Urinary bladder (tissue), 4 donors: ENCODE measurements at places on chromosomes 6 and 20.

GRCh38 chr6:110039981-110040383 is 61.9 kb downstream of the GPR6 start:
- peak; percentile 13 for DNase-seq

GRCh38 chr6:1615853-1616420 is 6.2 kb downstream of the FOXC1 start:
- DNase-seq: no peak

DNA sequence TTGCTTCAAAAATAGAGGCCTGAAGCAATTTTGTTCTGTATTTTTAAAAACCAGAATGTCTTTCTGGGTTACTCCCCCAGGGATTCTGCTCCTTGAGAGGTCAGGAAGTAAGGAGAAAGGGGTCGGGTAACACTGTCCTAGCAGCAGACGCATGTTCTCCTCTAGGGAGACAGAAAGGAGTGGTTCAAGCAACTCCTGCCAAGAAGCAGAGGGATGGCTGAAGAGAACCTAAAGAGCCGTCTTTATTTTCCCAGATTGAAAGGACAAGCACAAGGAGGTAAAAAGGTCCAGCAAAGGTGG is 58.0 kb upstream of the SLC4A11 start:
- no peak for DNase-seq

GRCh38 chr6:39453241-39453640 is 130.7 kb upstream of the KCNK16 start:
- no peak for DNase-seq

DNA sequence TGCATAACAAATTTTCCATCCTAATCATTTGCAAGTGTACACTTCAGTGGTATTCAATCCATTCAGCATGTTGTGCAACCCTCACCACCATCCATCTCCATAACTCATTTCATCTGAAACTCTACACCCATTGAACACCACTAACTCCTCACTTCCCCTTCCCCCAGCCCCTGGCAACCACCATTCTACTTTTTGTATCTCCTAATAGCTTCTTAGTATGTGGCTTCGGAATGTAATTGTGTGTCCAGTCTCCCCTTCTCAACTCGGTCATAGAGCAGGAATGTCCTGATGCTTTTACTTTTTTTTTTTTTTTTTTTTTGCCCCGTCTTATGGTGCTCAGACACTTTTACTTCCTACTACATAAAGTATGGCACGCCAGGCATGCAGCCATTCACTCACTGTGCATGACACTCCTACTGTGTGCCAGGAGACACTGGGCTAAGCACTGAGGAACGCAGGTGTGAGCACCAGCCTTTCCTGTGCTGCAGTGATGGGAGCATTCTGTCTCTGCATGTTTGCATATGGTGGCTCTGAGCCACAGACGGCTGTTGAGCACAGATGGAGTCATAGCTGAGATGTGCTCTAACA is 15.3 kb downstream of the HCK start:
- DNase-seq: no peak

DNA sequence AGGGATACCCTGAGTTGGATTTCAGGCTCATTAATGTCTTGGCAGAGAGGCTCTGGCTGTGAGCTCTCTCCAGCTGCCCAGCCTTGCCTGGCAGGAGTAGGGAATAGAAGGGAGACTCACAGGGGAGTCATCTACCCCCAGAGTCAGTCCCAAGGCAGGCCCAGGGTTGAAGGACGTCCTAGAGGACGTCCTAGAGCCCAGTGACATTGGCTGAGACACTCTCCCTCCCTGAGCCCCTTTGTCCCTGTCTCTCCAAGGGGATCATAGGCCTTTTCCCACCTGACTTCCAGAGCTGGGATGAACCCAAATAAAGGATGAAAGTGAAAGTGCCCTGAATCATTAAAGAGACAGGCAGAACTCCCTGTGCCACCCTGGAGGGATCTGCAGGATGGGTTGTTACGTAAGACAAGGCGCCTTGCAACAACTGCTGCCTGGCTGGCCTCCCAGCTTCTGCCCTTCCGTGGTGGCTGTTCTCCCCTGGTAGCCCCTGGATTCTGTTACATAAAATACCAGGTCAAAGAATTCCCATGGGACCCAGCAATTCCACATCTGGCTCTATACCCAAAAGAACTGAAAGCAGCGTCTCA is 53.6 kb upstream of the SIRPA start:
- DNase-seq: no peak

DNA sequence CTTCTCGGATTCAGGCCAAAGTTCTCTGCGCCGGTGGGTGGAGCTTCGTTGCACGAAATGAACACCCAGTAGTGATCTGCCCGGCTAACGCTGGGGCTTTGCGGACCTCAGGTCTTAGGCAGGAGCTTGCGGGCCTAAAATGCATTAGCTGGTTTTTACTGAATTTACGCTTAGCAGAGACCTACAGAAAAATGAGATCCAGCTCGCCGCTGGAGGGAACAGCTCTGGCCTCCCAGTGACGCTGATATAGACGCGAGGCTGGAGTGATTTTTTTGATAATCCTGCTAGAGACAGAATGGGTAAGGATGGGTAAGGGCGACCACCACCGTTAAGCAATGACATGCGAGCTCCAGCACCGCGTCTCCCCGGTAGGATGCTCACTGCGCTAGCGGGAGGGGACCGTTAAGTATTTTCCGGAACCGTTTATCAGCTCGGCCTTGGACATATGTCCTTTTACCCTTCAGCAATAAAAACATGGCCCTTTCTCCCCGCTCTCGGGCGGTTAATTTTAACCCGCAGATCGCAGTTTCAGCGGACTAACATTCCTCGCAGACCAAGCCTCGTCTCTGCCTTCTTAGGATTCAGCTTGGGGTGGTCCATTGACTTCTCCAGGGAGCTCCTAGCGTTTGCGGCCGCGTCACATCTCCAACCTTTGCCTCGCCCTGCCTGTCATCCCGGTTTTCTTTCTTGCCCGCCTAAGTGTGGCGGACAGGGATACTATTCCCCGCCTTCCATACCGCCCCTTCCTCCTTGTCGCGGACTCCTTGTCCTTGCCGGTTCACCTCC is 109.3 kb downstream of the GPX5 start:
- DNase-seq: no peak

DNA sequence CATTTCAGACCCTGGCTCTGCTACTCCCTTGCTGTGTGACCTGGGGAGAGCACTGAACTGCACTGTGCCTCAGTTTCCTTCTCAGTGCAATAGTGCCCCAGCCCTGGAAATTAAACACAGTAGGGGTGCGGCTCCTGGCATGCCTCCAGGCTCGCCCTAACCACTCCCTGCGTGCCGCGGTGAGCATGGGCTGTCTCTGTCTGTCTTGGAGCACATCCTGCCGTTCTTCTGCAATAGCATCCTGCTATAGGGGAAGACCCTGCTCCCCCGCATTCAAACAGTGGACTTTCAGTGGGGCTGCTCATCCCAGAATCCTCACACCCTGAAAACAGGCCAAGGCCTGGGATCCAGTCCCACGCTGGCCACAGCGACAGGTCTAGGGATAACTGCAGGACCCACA is 129.5 kb downstream of the FOXC1 start:
- no peak for DNase-seq

- peak; percentile 35 for DNase-seq
Observed at GRCh38 chr20:57628047-57628961, 8.1 kb upstream of the ZBP1 start.

DNA sequence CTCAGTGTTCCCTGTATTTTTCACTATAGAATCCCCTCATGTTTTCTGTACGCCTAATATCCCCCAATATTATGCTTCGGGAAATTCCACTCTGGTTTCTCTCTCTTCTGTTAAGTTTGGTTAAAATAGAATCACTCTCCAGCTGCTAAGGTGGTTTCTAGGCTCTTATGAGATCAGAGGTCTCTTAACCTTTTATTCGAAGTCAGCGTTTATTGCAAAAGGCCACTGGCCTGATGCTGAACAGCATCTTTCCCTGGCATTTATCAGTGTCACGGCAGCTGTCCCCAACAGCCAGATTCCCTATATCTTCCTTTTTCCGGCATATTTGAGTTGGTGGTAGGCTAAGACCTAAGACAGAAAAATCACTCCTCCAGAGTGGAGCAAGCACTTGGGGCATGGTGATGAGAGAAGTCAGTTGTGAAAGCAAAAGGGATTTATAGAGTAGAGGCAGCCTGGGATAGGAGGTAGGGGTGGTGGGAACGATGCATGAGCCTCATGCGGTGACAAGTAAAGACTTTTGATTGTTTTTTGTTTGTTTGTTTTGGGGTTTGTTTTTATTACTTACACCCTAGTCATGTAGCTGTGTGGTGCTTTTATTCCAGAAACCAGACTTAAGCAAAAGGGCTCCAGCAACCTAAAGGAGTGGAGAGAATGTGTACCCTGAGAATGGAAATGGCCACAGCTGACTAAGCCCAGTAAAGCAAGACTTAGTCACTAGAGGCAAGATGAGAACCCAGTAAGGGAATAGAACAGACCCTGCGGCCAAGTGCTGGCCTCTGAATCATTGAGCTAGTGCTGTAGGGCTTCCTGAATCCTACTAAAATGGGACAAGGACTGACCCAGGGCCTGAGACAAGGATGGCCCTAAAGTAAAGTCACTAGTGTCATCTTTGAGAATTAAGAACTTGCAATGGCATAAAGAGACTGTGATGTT is 233.0 kb upstream of the PRND start:
- DNase-seq: no peak

- no peak for DNase-seq
Observed at GRCh38 chr20:1371202-1371782, 21.6 kb downstream of the FKBP1A start.

GRCh38 chr6:125766641-125767040 is 17.2 kb downstream of the HEY2 start:
- DNase-seq: no peak

- no peak for DNase-seq
Observed at GRCh38 chr6:83735461-83735860, 26.6 kb upstream of the SNAP91 start.

GRCh38 chr6:109655761-109656262 is 35.2 kb downstream of the AK9 start:
- DNase-seq: no peak

DNA sequence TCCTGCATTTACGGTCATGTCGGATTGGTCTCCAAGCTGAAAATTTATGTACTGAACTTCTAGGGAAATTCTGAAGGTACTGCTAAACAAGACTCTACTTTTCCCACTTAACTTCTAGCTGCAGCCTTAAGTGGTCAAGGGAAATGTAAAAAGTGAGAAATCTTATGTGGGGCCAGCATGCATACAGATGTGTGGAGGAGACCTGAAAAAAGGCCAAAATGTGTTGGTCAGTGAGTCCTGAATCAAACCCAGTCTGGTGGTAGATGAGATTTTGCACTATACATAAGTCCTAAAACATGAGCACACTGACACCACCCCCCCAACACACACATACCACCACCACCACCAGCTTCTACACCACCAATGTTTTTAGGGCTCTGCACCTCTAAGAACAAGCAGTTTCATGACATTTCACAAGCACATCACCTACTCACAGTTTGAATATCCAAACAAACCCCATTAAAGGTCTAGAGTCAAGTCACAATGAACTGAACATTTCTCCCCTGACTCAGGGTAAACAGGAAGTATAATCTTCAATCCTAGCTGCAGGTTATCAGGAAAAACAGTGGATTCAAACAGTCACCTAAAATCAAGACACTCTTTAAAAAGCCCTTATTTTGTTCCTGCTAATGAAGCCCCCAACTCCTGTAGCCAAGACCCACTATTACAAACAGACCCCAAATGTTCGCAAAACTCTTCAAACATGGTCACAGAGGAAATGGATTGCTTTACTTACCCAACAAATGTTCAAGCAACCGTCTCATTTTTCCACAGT is 1.6 kb downstream of the ZMYND8 start:
- DNase-seq: no peak
